ENCODE measurements at places on chromosomes 5 and 9.

DNA sequence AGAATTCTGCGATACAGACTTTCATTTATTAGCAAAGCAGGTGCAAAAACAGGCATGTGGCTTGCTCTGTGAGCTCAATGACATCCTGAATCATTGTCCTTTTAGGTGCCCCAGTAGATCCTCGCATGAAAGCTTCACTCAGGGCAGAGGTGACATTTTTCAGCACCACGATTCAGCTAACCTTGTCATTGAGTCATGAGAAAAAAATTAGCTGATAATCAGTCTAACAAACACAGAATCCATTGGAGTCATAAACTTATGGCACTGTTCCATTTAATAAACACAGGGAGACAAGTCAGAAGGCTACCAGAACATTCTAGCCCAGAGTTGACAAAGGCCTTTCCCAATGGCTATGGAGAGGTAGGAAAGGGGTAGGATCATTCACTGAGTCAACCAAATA lies 104.8 kb upstream of the RAD23B start:
- DNase-seq = no peak

GRCh38 chr5:64210866-64211265 lies 45.2 kb downstream of the RNF180 start:
- DNase-seq = no peak

GRCh38 chr5:62373382-62373781 lies 30.3 kb downstream of the DIMT1 start:
- DNase-seq = no peak

DNA sequence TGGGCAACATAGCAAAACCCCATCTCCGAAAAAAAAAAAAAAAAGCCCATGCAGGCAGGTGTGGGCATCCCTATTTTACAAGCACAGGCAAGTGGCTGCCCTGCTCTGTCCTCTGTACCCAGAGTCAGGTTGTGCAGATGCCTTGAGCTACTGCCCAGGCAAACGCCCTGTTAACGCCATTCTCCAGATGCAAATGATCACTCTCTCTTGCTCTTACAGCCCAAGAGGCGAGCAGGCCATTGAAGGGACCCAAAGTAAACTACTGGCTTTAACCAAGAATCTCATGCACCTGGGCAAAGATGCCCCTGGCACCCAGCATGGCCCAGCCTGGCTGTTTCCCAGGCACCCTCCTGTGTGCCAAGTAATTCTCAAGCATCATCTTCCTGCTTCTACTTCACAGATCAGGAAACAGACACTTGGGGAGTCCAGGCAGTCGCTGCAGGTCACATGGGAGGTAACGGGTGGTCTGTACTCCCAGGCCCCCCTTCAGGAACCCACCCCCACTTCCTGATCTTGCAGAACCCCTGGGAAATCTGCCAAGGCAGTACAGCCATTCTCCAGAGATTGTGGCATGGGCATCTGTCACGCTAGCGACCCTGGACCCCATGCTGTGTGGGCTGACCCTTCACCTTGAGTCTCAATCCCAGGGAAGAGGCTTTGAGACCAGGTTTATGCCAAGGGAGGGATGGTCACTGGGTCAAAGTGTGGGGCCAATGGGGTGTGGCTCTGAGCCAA lies 14.2 kb downstream of the EEIG1 start:
- DNase-seq = no peak

DNA sequence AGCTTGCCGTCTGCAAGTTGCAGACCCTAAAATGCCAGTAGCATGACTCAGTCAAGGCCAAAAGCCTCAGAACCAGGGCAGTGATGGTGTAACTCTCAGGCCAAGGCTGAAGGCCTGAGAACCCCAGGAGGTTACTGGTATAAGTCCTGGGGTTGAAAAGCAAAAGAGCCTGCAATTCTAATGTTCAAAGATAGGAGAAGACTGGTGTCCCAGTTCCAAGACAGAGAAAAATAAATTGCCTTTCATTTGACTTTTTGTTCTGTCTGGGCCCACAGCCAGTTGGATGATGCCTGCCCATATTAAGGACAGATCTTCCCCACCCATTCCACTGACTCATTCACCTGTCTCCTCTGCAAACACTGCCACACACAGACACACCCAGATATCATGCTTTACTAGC lies 673.2 kb downstream of the CDH18 start:
- DNase-seq = no peak

DNA sequence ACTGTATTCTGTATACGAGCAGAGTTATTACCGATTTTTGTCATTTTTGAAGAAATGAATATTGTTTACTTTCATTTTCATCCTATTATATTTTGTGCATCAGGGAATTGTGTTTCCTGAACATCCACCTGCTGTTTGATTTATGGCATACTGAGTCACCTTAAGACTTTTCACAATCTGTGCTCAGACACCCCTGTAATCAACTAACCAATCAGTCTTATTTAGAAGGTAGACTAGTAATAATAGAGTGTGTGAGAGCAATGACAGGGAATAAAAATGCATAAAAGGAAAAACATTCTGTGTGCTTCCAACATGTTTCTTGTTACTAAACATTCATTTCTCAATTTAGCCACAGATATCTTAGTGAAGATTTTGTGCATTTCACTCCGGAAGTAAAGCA lies 1413.6 kb upstream of the ACO1 start:
- DNase-seq = no peak

GRCh38 chr5:144024545-144024944 lies 145.9 kb downstream of the YIPF5 start:
- DNase-seq = no peak

DNA sequence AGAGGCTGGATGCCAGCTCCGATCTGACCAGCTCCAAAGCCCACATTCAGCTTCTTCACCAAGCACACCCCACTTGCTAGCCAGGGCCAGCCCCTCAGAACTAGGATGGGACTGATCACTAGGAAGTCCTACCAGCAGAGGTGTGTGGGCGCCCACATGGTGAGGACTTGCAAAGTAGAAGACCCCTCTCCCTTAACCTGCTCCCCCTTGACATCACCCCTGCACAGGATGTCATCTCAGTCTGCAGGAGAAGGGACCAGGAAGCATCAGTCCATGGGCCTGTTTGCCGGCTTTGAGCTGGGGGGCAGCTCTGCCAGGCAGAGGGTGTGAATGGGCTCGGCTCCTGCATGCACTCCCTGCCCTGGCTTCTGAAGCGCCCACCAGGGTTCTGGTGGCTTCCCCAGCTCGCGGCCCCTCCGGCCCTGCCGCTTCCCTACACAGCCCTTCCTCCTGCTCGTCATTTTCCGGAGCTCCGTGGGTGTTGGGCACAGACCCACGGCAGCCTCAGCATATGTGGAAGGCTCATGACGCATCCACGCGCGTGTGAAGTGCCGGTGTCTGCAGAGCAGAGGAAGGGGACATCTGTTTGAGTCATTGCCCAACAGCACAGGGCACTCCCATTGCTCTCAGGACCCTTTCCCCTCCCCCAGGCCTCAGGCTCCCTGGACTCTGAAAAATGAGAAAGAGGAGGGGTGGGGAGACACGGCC lies 3.7 kb upstream of the FAM78A start:
- DNase-seq = no peak

GRCh38 chr5:65907135-65907534 lies 19.2 kb upstream of the ERBIN start:
- no peak for DNase-seq

DNA sequence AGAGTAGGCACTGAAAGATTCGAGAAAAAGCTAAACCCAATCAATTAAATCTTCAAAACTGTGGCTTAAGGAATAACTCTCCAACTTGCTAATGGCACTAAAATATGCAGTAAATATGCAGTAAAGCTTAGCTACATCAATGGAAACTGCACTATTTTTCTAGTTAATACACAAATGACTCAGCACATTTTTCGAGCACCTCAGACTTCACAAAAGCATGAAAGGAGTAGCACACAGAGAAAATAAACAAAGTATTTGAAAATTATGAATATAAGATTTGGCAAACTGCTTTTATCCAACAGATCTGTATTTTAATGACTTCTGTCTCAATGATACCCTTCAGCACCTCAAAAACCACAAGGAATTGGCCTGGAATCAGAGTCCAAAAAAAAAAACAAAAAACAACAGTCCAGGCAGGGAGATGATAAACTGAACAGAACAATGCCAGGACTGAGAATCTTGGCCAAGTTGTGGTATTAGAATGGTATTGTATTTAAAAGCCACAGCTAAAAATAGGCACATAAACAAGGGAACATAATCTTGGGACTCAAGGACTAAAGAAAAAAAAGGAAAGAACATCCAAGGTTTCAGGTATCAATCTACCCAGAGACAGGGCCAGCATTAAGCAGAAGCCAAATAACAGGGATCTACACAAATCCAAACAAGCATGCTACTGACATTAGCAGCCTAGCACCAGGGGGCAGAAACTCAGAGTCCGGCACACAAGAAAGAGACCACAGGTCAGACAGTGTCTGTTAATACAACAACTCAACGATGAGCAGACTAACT lies 21.4 kb downstream of the TMEM245 start:
- no peak for DNase-seq

DNA sequence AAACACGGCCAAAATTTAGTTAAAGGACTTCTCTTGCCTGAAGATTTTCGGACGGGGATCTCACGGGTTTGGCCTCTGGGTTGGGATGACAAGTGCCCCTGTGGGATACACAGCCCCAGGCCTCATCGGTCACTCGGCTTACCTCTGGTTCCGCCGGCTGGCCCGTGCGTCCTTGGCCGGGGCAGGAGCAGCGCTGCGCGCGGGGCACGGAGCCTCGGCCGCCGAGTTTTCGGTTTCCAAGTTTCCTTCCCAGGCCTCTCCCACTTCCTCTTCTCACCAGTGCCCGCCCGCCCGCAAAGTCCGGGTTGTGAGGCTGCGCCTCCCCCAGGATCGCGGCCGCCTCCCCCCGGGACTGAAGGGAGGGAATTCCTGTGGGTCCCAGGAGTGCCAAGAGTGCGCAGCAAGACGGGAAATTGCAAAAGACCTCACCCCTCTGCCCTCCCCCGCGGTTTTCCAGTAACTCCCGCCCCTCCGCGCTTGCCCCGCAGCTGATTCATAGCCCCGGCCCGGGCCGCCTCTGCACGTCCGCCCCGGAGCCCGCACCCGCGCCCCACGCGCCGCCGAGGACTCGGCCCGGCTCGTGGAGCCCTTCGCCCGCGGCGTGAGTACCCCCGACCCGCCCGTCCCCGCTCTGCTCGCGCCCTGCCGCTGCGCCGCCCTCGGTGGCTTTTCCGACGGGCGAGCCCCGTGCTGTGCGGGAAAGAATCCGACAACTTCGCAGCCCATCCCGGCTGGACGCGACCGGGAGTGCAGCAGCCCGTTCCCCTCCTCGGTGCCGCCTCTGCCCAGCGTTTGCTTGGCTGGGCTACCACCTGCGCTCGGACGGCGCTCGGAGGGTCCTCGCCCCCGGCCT lies at the start of gene OSMR:
Gene OSMR (plus strand): TSS at position 487 of the 853 bp plus-strand sequence. CDS start 23,033 bp downstream, outside the sequence.
- no peak for DNase-seq

GRCh38 chr9:91186632-91187108 lies 175.0 kb downstream of the AUH start:
- DNase-seq = no peak

- no peak for DNase-seq
These were observed 1171.2 kb downstream of the CDH12 start for GRCh38 chr5:21681911-21682310.

DNA sequence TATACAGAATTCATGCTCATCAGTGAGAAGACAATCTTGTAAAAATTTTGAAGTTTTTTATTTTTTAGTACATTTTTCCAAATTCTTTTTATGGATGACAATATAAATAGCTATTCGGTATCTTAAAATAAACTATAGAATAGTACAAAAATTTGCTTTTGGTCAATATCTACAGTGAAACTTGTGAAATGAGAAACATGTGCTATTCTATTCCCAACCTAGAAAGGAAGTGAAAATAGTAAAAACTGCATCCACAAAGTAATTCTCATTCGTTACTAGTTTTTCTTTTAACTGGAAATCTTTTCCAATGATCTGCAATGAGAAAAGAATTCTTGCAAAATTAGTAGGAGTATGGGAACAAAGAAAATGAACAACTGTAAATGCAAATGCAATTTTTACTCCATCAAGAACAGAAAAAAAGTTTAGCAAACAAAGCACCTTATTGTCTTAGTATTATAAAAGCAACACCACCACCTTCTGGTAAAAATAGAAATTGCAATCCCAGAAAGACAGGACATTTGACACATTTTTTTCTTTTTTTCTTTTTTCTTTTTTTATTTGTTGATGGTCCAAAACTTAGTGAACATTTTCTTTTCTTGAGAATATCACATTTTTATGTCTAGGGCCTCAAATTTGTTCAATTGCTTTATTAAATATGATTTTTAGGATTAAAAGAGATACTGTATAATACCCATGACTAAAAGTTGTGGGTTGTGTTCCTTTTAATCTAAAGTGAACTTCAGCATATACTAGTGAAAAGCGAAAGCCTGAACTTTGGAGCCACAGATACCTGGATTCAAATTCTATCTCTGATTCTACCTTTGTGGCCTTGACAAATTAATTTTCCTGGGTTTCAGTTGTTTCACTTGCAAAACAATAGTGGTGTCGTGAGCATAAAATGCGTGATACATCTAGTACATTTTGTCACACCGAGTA lies 72.3 kb downstream of the SLCO4C1 start:
- no peak for DNase-seq

GRCh38 chr5:119478781-119479180 lies 26.5 kb downstream of the HSD17B4 start:
- no peak for DNase-seq

DNA sequence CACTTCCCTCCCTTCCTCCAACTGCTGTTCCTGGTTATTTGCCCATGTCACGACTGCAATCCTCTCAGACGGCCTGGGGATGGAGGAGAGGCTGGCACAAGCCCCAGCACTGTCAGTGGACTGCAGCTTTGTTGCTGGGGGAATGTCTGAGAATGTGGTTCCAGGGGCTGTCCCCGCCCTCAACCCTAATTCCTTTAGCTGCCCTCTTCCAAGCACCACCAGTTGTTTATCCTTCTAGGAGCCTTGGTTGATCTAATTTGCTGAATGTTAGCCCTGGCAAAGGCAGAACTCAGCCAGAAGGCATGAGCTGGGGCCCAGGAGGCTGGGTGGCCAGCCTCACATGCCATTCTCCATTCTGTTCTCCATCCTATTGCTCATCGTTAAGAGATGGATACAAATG lies 51.6 kb downstream of the ADAM19 start:
- DNase-seq = no peak

DNA sequence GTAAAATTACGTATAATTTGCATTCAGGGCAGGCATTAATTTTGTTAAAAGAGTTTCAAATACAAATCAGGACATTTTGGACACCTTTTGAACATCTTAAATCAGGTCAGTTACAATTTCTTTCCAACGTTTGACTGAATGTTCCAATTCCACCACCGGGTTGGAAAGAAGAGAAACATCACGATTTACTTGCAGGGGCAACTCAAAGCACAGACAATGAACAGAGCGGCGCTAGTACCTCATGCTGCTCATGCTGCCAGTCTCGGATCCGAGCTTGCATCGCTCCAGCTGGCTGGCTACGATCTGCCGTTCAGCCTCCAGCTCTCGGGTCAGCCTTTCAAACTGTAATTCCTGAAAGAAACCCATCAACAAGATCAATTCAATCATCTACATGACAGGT lies 339.5 kb downstream of the CTNND2 start:
- DNase-seq = no peak

DNA sequence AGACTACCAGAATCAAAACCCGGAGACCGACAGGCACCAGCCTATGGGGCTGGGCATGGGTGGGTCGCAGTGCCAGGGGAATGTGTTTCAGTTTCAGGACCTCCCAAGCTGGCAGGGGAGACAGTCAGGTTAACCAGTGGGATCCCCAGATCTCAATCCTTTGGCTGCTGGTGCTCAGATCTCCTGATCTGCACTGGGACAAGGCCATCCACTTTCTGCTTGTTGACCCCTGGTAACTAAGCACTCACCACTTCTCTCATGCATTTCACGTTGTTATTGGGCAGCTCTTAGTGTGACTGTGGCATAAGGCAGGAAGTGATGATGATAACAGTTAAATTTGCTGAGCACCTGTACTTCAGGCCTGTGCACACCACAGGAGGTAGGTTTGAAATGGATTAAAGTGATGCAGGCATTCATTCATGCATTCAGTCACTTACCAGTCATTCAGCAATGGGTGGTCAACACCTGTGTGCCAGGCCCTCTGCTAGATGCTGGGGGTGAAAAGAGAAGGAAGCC lies 42.1 kb upstream of the STXBP1 start:
- DNase-seq = no peak

All from stimulated activated CD8-positive, alpha-beta memory T cell treated with anti-CD3 and anti-CD28 coated beads, Interleukin-7, amount 100 ng/mL, for 1 hour (primary cell).